ENCODE measurements at places on chromosomes 4 and X.

DNA sequence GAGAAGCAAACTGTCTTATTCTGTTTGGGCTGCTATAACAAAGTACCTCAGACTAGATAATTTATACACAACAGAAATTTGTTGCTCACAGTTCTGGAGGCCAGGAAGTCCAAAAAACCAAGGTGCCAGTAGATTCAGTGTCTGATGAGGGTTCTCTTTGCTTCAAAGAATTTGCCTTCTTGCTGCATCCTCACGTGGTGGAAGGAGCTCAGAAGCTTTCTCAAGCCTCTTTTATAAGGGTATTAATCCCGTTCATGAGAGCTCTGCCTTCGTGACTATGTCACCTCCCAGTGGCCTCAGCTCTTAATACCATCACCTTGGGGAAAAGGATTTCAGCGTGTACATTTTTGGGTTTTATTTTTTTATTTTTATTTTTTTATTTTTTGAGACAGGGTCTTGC lies 20.1 kb downstream of the CA5B start:
- DNase-seq = no peak

GRCh38 chrX:110089656-110090403 lies 86.9 kb downstream of the TMEM164 start:
- DNase-seq = no peak

- no peak for DNase-seq
These were observed 98.8 kb upstream of the IQCM start for GRCh38 chr4:149914119-149915115.

GRCh38 chr4:7196736-7197135 lies 4.4 kb downstream of the SORCS2 start:
- no peak for DNase-seq

DNA sequence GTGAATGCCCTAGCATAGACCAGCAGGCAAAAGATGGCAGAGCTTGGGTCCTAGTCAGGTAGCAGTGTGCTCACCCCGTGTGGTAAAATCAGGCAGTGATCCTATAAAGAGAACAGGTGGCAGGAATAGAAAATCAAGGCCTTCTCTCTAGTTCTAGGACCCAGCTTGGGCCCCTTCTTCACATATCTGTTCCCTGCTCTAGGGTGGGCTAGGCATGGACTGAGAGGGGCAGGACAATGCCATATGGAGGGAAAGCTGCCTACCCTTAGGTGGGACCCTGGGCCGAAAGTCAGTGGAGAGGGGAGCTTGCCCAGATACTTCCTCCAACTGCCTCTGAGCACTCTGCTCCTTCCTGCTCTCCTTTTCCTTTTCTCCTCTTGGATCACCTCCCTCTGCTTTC lies 117.4 kb upstream of the NALF2 start:
- no peak for DNase-seq

DNA sequence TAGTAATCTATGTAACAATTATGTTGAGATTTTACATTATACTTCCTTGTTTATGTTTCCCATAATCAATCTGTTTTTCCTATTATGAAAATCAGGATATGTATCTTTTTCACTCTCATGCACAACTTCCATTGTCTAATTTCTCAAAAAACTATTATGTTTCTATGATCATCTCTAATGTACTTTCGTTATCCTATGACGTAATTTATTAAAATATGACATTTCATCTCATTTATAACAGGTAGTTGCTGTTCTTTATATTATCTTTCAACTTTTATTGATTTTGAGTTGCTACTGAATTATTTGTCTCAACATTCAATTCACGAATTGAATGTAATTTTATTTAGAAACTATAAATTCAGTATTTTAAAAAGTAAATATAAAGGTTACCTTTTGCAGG lies 100.8 kb upstream of the MAGEB18 start:
- DNase-seq = no peak

- DNase-seq = no peak
These were observed 40.8 kb downstream of the CLNK start for GRCh38 chr4:10643600-10644425.

GRCh38 chrX:1165535-1166196 lies 46.8 kb downstream of the CRLF2 start:
- no peak for DNase-seq

- no peak for DNase-seq
These were observed 32.3 kb downstream of the BCOR start for GRCh38 chrX:40065296-40066046.

- DNase-seq = no peak
These were observed 549.4 kb downstream of the TLL1 start for GRCh38 chr4:166422475-166422874.

DNA sequence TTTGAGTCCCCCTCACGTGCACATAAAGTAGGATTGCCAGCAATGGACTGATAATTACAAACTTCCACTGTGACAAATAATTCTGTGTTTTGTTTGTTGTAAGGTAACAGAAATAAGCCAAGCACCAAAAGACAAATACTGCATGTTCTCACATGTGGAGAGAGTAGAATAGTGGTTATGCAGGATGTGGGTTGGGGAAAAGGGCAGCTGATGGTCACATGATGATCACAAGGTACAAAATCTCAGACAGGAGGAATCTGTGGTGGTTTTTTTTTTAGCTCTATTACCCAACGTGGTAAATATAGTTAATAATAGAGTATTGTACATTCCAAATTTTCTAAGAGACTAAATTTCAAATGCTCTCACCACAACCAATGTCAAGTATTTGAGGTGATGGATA lies 182.3 kb downstream of the BANK1 start:
- DNase-seq = no peak

GRCh38 chr4:81921751-81922159 lies 450.0 kb upstream of the RASGEF1B start:
- no peak for DNase-seq

DNA sequence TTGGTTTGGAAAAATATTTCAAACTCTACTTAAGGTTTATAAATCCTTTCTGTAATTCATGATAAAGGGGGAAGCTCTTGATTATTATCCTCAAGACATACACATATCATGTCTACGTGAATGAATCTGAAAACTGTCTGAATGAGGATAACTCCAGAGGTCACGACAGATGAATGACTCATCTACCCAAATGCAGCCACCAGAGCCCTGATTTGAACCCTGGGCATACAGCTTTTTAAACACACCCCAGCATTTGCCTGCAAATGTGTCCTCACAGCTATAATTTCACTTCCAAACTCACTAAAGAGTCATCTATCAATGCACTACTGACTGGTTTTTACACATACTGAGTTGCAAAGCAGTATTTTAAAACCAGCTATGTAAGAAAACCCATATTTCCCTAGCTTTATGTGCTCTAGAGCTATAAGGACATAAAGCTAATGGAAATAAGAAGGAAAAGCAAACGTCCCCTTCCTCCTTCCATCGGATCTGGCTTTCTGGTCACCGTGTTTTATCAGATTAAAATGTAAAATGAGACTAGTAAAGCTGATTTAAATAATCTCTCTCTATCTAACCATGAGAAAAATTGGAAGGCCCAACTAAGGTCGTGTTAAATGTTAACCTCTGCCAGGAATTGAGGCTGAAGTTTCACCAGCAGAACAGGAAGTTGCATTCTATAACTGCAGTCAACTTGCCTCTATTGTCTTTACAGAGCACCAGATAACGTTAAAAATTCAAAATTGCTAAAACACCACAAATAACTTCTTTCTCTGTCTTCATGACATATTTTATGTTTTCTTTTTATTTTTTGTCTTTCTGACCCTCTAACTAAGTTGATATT lies 63.1 kb upstream of the SPP1 start:
- no peak for DNase-seq

DNA sequence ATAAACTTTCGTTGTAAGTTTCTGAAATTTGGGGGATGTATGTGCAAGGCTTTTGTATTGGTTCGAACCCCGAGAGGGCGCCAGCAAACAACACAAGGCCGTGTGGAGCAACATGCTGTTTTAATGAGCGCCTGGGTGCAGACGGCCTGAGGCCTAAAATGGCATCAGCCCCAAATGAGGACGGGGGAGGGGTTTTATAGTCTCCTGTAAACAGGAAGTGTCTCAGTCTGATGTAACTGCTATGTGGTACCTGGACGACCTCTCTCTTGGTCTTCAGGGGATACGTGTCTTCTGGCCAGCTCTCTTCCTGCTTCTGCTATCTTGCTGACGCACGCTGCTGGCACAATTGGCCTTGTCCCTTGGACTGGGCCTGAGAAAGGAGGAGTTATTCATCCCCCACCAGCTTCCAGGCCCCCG lies 1348.0 kb downstream of the ADGRL3 start:
- DNase-seq = no peak

DNA sequence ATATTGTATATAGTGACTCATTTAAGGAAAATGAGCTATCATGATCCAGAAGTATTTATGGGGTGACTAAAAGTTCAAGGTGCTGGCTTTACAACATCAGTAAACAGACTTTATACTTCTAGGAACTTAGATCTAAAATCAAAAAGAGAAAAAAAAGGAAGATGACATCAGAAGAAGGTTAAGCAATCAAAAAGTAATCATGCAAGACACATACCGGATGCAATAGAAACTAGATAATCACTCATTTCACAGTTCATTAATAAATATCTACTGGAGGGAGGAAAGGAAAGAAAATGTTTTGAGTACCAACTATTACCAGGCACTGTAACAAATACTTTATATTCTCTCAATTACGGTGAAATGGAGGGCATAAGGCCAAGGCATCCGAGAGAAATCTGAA lies 276.4 kb downstream of the SPRY1 start:
- no peak for DNase-seq
